Panc1 (cell line): ENCODE measurements at places on chromosomes 12 and 14.

GRCh38 chr12:91105807-91106206, 5.5 kb downstream of the LUM start:
- no peak for DNase-seq

DNA sequence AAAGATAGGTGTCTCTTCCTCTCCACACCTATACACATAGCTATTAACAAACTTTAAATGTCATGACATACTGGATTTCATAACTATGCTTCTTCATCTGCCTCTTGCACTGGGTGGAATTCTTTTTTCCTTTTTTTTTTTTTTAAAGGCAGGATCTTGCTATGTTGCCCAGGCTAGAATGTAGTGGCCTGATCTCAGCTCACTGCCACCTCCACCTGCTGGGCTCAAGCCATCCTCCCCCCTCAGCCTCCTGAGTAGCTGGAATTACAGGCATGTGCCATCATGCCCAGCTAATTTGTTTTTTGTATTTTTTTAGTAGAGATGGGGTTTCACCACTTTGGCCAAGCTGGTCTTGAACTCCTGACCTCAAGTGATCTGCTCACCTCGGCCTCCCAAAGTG, 4.8 kb downstream of the MRPL51 start:
- DNase-seq = no peak

- no peak for DNase-seq
Measured at GRCh38 chr12:124778411-124778810, 85.3 kb downstream of the SCARB1 start.

- DNase-seq = no peak
Measured at GRCh38 chr12:29157486-29157946, 8.4 kb downstream of the FAR2 start.

- DNase-seq = no peak
Measured at GRCh38 chr14:68462683-68463082, 330.2 kb downstream of the ZFP36L1 start.

DNA sequence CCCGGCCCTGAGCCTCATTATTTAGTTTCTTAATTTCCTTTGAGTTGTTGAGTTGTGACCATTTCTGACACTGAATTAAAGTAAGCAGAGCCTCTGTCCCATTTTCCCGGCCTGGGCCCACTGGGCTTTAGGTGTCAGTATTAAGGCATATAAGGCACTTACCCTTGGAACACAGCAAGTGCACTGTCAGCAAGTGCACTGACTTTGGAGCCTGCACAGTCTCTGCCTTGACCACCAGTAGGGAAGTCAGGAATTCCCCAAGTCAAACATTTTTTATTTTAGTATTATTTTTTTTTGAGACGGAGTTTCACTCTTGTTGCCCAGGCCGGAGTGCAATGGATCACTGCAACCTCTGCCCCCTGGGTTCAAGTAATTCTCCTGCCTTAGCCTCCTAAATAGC, 56.6 kb downstream of the MAX start:
- DNase-seq = no peak

- no peak for DNase-seq
Measured at GRCh38 chr12:77772676-77773298, 57.9 kb upstream of the NAV3 start.

DNA sequence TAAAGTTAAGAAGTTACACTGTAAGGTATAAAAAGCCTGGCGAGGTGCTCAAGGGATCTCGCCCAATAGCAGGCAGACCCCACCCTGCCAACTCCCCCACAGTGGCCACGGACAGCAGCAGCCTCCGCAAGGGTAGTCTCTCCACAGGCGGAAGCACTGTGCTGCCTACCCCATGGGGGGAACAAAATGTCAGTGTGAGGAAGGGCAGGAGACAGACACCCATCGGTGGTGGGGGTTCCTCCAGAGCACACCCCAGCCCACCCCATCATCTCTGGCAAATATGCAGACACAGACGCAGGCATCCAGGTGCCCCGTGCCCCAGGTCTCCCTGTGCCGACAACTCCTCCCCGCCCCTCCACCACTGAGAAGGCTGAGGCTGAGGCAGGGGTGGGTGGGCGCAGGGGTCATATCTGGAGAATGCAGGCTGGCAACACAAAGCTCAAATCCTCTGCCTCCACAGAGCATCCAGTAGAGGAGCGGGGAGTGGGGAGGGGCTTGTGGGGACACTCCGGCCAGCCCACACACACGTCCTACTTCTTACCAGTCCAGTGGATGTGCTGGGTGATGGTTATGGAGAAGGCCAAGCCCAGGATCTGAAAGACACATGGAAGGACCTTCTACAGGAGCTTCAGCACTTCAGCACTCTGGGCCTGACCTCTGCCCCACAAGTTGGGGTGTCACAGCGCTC, 68.3 kb upstream of the DDX11 start:
- DNase-seq = no peak

GRCh38 chr12:69388371-69388770, 28.8 kb downstream of the YEATS4 start:
- DNase-seq = no peak

DNA sequence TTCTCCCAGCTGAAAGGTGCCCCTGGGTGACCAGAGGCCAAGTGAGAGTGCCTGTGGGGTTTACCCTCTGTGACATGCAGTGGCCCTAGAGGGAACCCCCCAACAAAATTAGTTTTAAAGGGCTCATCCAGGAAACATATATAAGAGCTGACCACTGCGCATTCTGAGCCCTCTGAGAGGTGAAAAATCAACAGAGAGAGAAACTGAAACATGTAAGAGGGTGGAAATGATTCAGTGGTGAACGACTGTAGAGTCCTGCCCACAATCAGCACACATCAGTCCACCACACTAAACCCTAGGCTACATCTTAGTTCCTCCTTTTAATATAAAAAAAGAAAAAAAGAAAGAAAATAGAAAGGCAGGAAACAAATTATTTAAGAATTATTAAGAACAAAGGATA, 21.0 kb upstream of the ACSM4 start:
- no peak for DNase-seq

- DNase-seq = no peak
Measured at GRCh38 chr12:41221491-41221890, 33.4 kb downstream of the PDZRN4 start.

DNA sequence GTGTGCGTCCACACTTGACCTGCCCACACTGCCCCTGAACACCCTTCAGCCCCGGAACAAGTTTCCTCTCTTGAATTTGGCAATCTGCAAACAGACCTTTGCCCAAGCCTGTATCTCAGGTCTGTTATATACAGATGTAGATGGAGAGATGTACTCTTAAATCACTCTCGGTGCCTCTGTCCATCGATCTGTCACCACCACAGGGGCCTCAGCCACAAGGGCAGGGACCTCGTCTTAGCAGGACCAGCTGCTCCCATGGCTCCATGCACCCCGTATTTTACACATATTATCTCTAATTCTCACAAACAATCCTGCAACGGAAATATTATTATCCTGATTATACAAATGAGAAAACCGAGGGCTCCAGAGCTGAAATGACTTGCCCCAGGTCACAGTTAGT, 313.4 kb downstream of the BCL11B start:
- DNase-seq = no peak

DNA sequence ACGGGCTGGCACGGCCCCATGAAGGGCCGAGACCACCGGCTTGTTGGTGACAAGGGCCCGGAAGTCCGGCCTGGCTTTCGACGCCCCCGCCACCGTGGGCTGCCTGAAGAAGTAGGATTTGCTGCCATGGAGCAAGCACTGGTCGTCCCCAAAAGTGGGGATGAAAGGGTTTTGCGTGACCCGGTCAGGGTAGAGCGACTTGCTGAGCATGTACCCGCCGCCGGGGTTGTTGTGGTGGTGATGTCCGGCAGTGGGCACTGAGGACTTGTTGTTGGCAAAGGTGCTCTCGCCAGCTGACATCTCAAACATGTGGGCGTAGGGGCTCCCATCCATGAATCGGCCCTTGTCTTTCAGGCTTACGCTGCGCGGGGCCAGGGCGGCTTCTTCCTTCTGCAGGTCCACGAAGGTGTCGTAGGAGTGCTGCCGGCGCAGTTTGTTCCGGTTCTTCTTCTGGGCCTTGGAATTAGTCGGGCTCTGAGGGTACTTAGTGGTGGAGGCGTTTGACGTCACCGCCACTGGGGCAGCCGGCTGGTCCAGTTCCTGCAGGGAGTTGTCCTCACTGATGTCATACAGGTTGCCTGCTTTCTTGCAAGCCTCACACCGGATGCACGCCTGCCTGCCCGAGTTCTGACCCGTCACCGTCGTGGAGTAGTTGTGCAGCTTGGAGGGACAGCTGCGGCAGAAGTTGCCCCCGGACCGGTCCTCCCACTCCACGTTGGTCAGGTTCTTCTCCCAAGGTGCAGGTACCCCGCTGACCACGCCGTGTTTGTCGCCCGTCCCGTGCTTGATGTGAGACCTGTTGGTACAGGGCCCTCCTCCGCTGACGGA, 366.6 kb downstream of the EMP1 start:
- DNase-seq = no peak

GRCh38 chr12:27012982-27013255, 1.3 kb downstream of the TM7SF3 start:
- DNase-seq = no peak

- no peak for DNase-seq
Measured at GRCh38 chr12:88737838-88738472, 157.7 kb upstream of the KITLG start.

DNA sequence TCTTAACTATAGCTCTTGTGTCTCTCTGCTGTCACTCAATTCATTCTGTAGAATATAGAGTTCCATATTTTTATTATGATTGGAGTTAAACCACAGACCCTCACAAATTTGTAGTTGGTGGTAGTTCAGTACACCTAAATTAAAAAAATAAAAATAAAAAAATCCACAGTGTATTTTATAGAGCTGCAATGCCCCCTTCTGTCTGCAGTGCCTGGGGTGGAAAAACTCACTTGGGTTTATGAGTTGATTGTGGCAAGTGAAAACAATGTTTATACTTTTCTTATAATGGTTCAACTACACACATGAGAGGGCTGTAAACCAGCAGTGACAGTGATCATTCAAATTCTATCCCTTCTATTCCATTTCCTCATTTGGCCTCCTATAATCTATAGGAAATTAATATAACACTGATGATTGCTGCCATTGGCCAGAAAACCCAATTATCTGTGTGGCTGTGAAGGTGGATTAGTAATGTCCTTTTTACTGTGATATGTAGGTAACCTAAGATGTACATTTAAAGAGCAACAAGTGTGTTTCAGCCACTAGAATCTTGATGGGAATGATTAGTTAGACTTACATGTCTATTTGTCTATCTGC, 166.9 kb upstream of the LRIG3 start:
- DNase-seq = no peak

DNA sequence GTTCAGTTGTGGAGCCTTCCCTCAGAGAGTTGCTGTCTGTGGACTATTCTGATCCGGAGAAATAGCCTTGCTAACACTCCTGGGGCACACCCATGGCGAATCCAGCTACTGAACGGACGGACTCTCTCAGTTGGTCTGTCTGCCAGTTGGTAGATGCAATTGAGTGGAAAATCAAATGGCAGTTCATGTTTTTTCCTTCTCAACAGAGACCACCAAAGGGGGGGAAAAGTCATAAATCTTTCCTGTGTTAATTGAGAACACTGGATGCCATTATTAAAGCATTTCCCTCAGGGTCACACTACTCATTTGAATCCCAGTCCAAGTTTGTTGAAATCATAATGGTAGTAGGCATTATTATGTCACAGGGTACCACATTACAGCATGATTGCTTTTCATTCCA, 354.3 kb upstream of the FAR2 start:
- DNase-seq = no peak
